ENCODE measurements at places on chromosomes 5 and 9.

DNA sequence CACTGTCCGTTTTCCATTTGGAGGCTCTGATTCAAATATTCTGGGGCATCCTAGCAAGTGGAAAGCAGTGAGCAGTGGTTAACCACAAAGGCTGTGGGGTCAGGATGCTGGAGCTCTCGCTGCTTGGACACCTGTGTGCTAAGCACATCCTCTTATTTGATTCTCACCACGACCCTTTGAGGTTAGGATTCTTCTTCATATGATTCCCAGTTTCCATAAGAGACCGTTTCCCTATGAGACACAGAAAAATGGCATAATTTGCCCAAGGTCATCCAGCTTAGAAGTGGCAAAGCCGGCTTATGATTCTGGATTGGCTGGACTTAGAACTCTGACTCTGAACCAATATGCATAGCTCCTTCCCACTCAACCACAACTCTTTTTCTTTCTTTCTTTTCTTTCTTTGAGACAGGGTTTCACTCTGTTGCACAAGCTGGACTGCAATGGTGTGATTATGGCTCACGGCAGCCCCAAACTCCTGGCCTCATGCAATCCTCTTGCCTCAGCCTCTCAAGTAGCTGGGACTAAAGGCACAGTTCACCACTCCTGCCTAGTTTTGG is 207.7 kb downstream of the TTLL11 start:
- H3K27ac ChIP-seq = no peak overlapping the region
- no peaks in the 10 kb centered on the region for H3K27me3 ChIP-seq
- no peak overlapping the region for H3K4me3 ChIP-seq
- peaks cover 11% of the 10 kb centered on the region for H3K4me1 ChIP-seq

DNA sequence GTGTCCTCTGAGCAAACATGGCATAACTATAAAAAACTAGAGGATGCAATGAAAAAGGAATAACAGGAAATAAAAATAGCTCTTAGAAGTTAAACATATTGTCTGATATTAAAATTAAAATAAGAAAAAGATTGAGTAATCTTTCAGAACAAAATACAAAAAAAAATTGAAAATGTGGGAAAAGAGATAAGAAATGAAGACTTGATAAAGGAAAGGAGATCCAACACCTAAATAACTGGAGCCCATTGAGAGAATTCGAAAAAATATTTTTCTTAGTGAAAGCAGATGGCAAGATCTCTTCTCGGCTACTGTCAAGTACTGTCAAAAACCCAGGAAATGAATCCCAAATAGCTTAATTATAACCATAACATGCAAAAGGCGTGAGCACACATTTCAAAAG is 24.9 kb downstream of the LIFR start:
- no peaks in the 10 kb centered on the region for H3K27me3 ChIP-seq
- no peak for DNase-seq
- no peaks in the 10 kb centered on the region for H3K36me3 ChIP-seq
- H3K27ac ChIP-seq = no peak overlapping the region

DNA sequence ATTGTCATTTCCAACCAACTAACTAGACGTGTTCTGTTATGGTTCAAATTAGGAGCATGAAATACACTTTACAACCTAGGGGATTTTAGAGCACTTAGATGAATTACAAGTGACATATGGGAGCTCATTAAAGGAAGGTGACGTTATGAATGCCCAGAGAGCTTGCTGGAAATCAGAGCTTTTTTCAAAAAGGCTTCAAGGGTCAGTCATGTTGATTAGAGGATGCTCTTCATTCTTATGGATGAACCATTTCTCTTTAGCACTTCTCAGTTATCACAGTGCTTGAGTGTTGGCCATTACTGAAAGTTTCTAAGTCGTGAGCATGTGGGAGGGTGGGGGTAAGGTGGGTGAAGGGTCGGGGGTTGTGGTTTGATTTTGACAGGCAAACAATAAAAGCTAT is 1245.5 kb upstream of the DMAC1 start:
- no peak overlapping the region for H3K27ac ChIP-seq
- no peaks in the 10 kb centered on the region for H3K36me3 ChIP-seq
- no peak for DNase-seq
- H3K27me3 ChIP-seq = no peaks in the 10 kb centered on the region
- H3K4me1 ChIP-seq = no peaks in the 10 kb centered on the region

DNA sequence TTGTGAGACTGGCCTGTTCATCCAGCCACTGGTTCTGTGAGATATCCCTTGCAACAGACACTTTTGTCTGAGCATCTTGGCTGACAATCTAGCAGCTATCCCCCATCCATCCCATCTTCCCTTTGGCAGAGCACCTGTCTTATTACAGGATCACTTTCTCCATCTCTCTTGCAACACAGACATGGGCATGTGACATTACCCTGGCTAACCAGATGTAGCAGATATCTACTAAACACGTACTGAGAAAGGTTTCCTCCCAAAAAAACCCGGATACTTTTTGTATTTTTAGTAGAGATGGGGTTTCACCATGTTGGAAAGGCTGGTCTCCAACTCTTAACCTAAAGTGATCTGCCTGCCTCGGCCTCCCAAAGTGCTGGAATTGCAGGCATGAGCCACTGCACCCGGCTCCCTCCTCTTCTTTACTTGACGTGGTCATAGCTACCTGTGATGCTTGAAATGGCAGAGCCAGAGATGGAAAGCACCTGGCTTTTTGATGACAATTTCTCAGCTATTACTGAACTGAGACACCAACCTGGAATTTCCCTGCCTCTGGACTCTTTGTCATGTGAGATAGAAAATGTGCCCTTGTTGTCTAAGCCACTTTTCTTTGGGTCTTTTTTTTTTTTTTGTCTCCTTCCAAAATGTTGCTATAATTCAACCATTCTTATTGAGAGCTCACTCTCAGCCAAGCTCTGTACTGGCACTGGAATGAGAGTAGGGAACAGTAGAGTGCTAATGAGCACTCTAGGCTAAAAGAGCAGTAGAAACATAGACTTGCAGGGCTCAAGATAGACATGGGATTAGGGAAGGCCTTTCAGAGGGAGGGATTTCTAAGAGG is 32.6 kb downstream of the FNBP1 start:
- DNase-seq = no peak
- H3K36me3 ChIP-seq = no peaks in the 10 kb centered on the region

Data from H1 (cell line).